Urinary bladder (tissue), 4 donors: ENCODE measurements at places on chromosomes 5 and 9. TPM values are rescaled to one million over a fixed set of nuclear protein-coding genes. Genes with fewer than 3 reads are reported as not detected.

SLC25A2 gene
- not detected for polyA plus RNA-seq

LRSAM1 gene
- 21.2 TPM for polyA plus RNA-seq

SFXN1 gene
- polyA plus RNA-seq, result 14.3 TPM

CDH12 gene
- polyA plus RNA-seq, result 0.05 TPM

SLC36A1 gene
- polyA plus RNA-seq, result 5.5 TPM

TRAF2 gene
- polyA plus RNA-seq, result 13.1 TPM

OR1J2 gene
- polyA plus RNA-seq, result not detected

PCDHAC1 gene
- polyA plus RNA-seq, result 0.13 TPM

MOB3B gene
- 3.8 TPM for polyA plus RNA-seq

GDF9 gene
- 0.65 TPM for polyA plus RNA-seq

PHF24 gene
- polyA plus RNA-seq, result 0.18 TPM

KIF12 gene
- polyA plus RNA-seq, result 0.11 TPM

LHFPL2 gene
- 19.2 TPM for polyA plus RNA-seq

RGS7BP gene
- 2.3 TPM for polyA plus RNA-seq

AQP3 gene
- 126 TPM for polyA plus RNA-seq

FST gene
- 8.2 TPM for polyA plus RNA-seq

ARL14EPL gene
- polyA plus RNA-seq, result not detected

CPLANE1 gene
- 5.3 TPM for polyA plus RNA-seq

CXCL14 gene
- 107 TPM for polyA plus RNA-seq

NUTM2F gene
- not detected for polyA plus RNA-seq
